ENCODE measurements at places on chromosomes 3 and 15.
A peak's percentile ranks its signal among the peaks of the same experiment; 100 is the strongest.

DNA sequence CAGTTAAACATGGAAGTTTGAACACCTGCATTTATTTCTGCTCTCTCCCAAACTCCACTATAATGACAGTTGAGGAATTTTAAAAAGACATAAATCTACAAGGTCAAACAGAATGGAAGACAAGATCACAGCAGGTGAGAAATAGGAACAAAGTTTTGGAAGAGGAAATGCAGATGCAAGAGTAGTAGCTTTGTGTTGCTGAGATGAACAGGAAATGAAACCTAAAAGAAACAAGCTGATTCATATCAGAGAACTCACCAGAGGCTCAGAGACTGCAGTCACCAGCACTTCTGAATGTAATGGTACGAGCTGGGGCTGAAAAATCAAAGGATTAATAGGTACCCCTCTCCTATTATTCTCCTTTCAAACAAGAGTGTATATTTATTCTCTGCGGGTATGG, 459.9 kb downstream of the RAP2B start:
- peak; percentile 75 for DNase-seq

DNA sequence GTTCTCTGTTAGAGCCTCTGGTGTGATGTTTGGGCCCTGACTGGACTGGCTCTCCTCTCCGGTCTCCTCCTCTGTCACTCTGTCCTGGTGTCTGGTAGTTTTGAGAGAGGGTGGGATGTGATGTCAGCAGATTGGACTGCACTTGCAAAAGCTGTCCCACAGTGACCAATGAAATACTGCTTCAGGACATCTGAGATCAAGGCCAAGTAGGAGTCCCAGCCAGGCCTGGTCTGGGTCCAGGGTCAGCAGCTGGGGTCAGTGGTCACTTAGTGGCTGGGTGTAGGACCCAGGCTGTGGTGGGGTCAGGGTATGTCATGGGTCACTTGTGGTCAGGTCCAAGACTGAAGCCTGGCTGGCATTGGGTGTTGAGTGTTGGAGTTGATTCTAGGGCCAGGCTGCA, 20.9 kb downstream of the ALDH1L1 start:
- DNase-seq: no peak

DNA sequence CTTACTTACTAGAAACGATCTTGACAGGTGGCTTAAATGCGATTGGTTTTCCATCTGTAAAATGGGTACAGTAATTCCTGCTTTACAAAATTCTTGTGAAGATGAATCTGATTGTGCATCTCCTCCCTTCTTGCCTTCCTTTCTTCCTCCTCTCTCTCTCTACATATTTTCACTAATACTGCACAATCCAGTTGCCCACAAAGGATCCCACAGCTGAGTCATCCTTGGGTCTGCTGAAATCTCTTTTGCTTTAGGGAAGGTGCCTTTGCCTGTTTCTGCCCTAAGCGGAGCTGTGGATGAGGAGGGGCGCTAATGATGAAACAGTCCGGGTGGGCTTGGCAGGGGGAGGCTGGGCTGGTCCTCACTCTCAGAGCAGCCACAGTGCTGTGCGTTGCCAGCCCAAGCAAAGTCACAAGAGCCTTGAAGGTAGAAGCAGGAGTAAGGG, 46.1 kb downstream of the AMOTL2 start:
- peak; percentile 66 for DNase-seq

DNA sequence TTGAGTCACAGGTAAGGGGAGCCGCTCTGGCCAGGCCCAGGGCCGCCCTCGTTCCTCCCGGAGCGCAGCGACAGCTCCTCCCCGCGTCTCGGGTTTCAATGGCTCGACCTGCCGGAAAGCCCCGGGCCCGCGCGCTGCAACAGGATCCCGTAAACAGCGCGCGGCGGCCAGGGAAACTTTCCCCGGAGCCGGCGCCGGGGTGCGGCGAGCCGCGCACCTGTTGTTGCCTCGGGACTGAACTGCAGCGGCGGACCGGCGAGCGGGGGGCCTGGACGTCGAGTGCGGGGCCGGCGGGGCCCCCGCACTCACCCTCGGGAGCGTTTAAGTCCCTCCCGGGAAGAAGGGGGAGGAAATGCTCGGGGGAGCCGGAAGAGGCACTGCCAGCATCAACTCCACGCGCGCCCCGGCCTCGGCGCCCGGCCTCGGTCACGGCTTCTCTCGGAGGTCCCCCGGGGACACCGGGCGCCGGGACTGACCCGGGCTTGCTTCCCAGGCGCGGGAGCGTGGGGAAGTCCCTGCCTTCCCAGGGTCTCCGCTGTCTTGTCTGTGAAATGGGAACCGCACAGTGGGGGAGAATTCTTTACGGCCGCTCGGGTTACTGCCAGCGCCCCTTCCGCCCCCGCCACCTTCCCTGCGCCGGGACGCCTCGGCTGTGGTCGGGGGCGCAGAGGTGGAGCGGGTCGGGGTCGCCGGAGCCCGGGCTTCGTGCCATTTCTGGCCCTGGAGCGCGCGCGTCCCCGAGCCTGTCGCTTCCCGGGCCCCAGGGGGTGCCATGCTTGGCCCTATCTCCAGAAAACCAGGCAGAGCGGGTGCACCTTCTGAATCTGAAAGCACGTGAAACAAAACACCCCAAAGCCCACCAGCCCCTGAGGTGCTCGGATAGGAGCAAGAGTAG, 7.5 kb upstream of the PGPEP1L start:
- no peak for DNase-seq

- no peak for DNase-seq
Observed at GRCh38 chr3:148205977-148206376, 491.7 kb upstream of the AGTR1 start.

DNA sequence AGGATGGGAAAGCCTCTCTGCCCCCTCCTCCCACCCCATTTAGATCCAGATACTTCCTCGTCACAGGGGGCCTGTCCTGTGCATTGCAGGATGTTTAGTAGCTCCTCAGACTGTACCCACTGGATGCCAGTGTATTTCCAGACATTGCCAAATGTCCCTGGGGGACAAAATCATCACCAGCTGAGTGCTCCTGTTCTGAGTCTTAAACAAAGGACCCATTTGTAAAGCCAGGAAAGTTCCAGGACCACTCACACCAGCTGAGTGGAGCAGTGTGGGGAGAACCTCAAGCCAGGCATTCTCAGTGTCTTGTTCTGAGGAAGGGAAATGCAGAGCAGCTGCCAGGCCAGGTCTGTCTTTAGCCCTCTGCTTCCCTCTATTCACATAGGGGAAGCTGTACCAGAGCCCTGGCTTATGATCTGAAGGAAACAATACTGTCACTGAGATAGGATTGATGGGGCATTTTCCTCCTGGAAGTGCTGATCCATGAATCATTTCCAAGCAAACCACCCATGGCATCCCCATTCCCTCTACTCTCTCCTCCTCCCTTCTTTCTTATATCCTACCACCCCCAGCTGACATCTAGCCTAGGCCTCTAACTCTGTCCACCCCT, 67.4 kb upstream of the MEX3B start:
- no peak for DNase-seq

GRCh38 chr3:113659101-113659541, 37.3 kb downstream of the USF3 start:
- no peak for DNase-seq

- no peak for DNase-seq
Observed at GRCh38 chr15:83207660-83208366, at the start of gene HDGFL3. Gene HDGFL3, minus strand, starts transcription at chr15:83207823. Its CDS starts 409 bp downstream, at chr15:83207414.

DNA sequence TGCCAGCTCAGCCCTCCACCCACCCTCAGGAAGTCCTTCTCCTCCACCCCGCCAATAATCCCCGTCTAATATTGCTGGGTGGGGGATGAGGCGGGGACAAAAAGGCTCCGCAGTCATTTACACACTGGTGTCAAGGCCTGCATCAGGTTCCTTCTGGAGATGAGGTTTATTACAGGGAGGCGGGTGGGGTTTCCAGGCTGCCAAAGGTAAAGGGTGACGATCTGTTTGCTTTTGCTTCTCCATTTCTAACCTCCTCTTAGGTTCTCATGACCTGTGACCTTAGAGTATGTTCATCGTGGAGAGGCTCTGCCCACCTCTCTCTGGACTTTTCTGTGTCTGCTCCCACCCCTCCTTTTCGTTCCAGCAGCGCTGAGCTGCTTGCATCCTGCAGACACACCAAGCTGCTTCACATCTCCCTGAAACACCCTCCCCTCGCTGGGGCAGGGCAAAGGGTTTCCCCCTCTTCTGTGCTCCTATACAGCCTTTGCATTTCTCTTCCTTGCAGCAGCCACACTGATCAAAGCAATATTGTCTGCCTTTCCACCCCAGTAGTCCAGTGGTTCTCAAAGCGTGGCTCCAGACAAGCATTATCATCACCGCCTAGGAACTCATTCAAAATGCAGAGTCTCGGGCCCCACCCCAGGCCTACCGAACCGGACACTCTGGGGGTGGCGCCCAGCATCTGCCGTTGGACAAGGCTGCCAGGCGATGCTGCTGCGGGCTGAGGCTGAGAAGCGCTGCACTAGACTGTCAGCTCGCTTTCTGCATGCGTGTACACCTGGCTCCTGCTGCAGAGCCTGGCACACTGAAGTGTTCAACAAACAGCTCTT, 26.6 kb downstream of the CA12 start:
- DNase-seq: no peak

DNA sequence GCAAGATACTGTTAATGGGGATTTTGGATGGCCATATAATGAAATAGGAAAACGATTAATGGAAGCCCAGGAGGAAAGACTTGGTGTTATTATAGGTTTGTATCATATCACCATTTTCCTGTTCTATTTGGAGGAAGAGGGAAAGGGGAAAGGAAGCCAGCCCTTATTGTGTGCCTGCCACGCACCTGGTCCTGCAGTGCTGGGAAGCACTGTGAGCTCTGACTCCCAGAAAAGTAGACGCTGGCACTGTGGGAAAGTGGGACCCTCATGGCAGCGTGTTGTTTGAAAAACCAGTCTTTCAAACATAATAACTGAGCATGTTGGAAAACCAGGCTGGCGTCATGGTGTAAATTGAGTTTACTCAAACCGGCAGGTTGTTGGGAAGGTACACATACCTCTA, 22.0 kb downstream of the CGNL1 start:
- no peak for DNase-seq

GRCh38 chr15:82530606-82531379, 9.5 kb downstream of the RPS17 start:
- DNase-seq: no peak

- DNase-seq: peak; percentile 37
Observed at GRCh38 chr3:43345877-43346276, 59.5 kb downstream of the SNRK start.

DNA sequence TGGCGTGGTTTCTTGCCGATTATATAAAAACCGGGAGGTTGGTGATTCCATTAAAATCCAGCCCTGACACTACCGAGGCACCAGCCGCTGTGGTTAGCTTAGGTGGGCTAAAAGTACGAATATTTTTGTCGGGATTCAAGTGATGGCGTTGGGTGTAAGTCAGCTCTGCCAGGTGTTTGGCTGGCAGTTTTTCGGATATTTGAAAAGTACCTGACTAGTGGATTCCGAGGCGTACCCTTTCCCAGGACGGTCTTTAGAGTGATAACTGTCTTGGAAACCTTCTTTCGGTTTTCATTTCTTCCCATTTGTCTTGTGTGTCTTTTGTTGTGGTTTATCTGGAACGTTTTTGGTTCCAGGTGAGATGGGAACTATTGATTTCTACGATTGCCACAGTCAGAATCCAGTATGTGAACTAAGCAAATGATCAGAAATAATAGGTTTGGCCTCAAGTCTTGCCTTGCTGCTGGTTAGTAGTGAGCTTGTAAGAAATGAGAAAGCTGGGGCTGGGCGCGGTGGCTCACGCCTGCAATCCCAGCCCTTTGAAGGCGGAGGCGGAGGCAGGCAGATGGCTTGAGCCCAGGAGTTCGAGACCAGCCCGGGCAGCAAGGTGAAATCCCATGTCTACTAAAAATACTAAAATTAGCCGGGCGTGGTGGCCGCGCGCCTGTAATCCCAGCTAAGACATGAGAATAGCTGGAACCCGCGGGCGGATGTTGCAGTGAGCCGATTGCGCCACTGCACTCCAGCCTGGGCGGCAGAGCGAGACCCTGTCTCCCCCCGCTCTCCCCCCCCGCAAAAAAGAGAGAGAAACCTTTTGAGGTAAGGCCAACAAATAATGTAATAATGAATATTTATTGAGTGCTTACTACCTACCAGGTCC, 1.4 kb downstream of the FYTTD1 start:
- peak; percentile 60 for DNase-seq

GRCh38 chr15:69328739-69329138, 30.0 kb downstream of the PAQR5 start:
- no peak for DNase-seq

DNA sequence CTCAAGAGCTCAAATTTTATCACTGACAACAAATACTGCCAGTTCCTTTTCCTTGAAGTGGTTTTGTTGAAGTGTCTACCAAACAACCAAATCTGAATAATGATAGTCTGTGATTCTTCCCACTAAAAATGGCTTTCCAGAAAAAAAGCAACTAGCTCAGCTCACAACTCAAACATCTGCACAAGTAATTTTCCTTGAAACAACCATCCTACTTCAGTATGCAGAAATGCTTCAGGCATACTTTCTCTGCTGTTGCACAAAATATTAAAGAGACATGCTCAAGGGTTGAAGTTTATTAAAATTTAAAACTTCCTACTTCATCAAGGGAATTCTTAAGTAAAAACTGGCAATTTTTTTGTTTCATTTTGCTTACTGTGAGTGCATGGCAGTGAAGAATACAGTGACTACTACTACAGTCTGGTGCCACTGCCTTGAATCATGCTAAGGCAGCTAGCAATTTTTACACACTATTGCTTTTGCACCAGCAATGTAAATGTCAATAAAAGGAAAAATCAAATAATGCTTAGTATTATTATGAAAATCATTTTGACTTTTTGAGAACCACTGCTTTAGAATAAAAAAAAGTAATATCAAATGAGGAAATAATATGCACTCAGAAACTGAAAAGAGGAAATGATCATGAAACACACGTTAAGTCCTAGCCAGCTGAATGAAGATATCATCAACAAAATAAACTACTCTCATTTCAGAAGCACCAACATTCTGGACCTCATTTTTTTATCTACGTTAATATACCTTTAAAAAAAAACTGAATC, 33.6 kb downstream of the VPS13C start:
- DNase-seq: peak; percentile 73

- DNase-seq: no peak
Observed at GRCh38 chr3:31185062-31185357, 290.5 kb upstream of the GADL1 start.

DNA sequence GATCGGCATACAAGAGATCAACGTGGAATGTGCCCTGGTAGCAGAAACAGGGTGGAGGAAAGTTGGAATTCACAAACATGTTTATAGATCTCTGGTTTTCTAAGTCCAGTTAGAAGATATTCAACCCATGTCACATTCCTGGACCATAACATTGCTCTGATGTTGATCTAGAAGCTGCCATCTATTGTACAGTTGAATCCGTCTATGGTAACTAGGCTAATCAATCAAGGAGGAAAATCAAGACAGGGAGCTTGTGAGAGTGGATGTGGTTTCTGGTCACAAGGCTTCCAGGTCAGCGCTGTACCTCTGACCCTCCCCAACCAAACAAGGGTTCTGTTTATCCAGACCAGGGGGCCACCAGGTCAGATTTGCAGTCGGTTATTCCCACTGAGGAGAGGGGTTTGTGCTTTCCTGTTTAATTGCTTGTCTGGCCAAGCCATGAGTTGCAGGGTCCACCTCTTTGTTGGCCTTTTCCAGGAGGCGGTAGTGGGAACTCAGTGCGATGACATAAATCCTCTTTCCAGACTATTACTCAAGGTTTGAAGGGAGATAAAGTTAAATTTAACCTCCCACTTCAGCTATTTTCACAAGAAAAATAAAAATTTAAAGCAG, 130.3 kb downstream of the SLCO3A1 start:
- no peak for DNase-seq
